Lower lobe of right lung (tissue), 2 donors: ENCODE measurements at places on chromosomes 12 and 14.

- no peak for DNase-seq
Measured at GRCh38 chr12:119415714-119416113, 81.2 kb downstream of the CCDC60 start.

GRCh38 chr12:108425238-108425795 is 86.2 kb upstream of the CMKLR1 start:
- no peak for DNase-seq

DNA sequence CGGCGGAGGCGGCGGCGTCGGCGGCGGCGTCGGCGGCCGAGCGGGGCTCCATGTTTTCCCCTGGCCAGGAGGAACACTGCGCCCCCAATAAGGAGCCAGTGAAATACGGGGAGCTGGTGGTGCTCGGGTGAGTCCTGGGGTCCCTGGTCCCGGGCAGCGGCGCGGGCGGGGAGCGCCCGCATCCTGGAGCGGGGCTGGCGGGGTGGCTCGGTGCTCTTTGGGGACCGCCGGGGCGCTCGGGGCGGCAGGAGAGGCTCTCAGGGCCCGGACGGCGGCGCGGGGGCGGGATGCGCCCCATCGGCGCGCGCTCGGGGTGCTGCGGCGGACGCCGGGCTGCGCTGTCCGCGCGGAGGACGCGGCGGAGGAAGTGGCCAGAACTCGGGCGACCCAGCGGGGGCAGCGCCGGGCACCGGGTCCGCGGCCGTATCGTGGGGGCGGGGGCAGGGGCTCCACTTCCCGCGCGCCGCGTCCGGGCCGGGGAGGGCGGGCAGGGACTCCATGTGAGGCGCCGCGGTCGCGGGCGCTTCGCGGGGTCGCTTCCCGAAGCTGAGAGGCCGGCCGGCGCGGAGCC is 485 bp downstream of the PELI2 start:
- DNase-seq: peak; percentile 70

DNA sequence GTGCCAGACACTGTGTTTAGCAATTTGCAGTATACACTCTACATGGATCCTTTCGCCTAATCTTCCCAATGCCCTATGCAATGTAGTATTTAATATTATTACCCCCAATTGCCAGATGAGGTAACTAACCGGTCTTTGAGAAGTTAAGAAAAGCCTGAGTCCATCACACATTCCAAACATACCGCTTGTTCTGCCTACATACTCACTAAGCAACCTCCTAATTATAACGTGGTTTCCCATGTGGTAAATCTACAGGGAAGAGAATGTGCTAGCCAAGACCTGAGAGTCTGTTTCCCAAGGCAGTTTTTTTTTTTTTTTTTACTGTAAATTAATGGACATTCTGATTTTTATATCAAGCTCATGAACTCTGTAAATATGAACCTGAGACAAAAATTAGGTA is 37.2 kb downstream of the ATP2B1 start:
- DNase-seq: no peak

DNA sequence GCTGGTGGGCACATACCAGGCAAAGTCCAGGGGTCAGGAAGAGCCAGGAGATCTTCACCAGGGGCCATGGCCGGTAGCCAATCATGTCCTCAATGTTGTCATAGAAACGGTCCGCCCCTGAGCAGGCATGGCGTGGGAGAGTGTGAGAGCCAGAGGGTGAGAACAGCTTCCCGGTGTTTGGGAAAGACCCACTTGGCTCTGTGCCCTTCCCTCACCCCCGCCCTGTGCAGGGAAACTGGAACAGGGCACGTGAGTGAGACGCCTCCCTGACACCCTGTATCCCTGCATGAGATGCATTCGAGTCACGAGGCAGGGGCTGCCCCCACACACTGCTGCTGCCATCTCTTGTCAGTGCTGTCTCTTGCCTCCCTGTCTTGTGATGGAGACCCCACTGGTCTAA is 20.7 kb downstream of the SLC6A12 start:
- peak; percentile 40 for DNase-seq

DNA sequence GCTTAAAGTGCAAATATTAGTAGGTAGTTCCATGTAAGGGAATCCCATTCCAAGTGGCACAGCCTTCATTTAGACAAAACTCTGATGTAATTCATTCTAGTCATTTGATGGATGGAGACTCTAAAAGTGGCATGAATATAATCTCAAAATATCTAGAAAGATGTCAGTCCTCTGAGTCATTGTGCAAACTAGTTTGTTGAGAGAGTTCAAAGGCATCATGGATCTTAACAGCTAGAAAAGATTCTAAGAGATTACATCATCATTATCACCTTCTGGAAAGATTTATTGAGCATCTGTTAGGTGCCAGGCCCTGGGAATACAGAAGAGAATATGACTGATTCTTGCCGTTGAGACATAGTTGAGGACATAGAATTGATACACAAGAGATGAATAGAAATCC is 30.7 kb downstream of the CRADD start:
- no peak for DNase-seq

DNA sequence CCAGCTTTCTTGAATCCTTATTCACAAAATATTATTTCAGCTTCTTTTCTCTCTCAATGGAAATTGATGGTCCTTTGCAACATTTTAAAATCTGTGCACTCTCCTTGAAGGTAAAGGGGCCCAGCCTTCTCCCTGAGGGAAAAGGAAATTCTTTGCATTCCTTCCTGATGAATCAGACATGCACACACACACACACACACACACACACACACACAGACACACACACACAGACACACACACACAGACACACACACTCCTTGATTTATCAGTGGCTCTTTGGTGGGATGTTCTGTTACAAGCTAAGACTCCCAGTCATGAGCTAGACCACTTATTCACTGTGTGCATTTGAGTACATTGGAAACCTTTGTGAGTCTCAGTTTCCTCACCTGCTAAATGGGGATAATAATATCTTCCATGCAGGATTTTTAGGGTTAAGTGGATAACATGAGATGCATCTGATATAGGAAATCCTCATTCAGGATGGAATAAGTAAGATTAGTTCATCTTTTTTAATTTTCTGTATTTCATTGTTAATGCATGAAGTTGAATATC is 45.1 kb upstream of the HMGA2 start:
- no peak for DNase-seq

DNA sequence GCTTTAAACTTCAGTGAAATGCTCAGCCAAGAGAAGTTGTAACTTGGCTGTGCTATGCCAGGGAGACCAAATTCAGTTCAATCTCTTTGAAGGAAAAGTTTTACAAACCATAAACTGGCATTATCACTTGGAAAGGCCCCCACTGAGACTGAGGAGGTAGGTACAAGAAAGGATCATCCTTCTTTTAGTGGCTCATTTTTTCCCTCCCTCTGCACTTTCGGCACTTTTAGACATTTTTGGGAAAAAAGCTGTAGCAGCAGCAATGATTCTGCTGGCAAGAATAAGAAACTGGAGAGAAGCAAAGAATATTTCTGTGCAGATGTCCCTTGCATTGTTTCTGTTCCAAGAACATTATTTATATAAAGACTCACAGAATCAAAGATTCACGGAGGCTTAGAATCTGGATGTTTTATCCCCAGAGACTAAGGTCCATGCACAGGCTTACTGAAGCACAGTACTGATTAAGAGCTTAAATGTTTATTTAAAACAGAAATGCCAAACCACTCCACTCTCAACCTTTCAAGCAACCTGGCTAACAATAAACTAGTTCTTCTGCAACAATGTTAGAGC is 12.3 kb downstream of the ZC2HC1C start:
- DNase-seq: no peak

DNA sequence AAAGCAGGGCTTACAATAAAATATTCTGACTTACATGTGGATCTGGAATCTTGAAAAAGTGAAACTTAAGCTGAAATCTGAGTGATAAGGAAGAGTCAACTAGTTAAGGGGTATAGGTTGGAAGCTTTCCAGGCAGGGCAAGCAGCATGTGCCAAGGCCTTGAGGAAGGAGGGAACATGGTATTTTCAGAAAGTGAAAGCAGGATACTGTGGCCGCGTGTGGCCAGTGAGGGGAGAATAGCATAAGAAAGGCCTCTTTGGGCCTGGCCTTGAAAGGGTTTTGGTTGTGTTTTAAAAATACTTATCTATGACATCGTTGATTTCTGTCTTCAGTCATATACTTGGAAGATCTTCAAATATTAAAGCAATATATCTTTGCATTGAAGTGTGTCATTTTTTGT is 213.4 kb downstream of the AKAP6 start:
- DNase-seq: no peak

- DNase-seq: no peak
Measured at GRCh38 chr12:4769073-4769472, 48.9 kb downstream of the GALNT8 start.
